GM12892 (cell line): ENCODE measurements at places on chromosomes 6 and 20.

DNA sequence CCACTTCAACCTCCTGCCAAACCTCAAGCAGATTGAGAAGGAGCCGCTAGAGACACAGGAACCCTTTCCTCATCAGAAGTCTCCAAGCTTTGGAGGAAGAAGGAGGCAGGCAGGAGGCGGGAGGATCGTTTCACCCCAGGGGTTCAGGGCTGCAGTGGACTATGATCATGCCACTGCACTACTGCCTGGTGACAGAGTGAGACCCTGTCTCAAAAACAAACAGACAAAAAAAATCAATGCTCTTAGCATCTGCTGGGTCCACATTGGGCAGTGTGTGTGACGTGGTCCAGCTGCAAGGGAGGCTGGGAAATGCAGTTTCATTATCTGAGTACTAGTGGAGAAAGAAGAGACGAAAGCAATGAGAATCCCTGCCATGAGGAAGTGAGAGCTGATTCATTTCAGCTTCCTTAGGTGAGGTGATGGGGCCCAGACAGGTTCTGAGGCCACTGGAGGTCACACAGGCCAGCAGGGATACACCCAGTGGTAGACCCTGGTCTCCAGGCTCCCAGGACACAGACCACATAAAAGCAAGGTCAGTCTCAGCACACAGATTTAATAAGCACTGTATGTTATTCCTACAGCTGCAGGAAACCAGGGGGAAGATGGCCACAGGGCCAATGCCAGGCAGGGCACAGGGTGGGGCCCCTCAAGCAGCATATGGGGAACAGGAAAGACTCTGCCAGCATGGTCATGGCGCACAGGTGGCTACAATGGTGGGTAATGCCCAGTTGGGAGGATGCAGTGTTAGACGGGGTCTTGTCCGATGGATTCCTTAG, 4.3 kb downstream of the GFRA4 start:
- DNase-seq: peak; percentile 80

DNA sequence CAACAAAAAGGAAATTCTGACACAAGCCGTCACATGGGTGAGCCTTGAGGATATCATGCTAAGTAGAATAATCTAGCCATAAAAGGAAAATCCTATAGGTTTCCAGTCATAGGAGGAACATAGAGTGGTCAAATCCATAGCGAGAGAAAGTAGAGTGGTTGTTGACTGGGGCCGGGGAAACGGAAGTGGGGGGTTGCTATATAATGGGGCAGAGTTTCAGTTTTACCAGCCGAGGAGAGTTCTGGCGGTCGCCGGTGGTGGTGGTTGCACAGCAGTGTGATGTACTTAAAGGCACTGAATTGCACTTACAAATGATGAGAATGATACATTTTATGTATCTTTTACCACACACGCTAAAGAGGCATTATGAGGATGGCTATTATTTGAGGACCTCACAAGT, 4.9 kb downstream of the GPR31 start:
- no peak for DNase-seq

DNA sequence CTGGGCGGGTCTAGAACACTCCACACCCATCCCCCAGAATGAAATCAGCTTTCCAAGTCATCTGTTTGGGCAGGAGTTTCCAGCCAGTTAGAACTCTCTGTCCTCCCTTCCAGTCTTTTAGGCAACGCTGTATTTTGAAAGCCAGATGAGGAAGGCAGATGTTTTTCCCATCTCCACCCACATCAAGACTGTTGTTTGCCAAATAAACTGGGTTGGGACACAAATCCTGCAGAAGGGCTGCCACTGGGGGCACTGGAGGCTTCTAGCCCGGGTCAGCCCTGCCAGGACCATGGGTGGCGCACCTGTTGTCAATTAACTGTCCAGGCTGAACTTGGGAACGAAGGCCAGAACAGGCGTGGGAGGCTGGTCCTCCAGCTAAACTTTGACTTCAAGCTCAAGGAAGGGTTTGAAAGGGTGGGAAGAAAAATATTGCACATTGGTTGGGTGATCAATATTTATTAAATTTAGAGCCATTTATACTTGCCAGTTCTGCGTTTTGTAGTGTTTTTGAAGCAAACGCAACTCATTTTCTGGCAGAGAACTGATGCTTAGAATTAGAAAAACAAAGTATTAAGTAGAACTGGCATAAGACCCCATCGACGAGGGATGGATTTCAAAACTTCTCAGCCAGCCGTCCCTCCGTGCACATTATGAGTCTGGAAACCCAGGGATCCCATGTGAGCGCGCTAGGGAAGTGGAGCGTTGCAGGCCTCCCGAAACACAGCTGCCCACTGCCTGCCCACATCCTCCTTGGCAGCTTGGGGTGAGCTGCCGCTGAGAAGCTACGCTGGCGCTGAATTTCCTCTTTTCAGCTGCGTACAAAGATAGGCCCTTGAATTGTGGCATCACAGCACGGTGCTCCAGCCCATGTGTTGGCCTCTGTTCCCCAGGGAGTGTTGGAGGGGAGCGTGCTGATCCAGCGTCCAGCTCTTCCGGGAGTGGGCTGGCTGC, 297.4 kb downstream of the QKI start:
- DNase-seq: peak; percentile 40

- no peak for DNase-seq
Observed at GRCh38 chr6:131728296-131728939, 17.6 kb upstream of the CTAGE9 start.

DNA sequence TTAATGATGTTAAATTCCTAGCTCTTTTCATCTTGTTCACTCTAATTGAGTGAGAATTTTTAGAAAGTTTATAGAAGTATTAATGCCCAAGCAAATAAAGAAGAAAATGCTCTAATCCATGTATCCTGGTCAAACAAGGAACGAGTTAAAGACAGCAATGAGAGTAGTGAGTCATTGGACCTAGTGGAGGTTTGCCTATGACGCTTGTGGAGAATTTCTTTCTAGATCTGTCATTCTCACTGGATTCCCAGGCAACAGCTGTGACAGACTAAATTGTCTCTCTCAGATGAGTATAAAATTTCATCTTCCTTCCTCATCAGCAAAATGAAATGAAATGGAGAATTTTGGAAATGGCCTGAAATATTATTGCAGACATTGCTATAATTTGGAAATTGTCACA, 127.9 kb downstream of the COL19A1 start:
- no peak for DNase-seq
